ENCODE measurements at places on chromosomes 1 and 21.
A peak's percentile ranks its signal among the peaks of the same experiment; 100 is the strongest.

GRCh38 chr1:116997066-116997465 lies 4.5 kb upstream of the CD101 start:
- DNase-seq: no peak

GRCh38 chr1:1550591-1551432 lies 10.4 kb upstream of the TMEM240 start:
- no peak for DNase-seq

GRCh38 chr1:94284476-94284875 lies 47.1 kb upstream of the ARHGAP29 start:
- DNase-seq: peak; percentile 37

DNA sequence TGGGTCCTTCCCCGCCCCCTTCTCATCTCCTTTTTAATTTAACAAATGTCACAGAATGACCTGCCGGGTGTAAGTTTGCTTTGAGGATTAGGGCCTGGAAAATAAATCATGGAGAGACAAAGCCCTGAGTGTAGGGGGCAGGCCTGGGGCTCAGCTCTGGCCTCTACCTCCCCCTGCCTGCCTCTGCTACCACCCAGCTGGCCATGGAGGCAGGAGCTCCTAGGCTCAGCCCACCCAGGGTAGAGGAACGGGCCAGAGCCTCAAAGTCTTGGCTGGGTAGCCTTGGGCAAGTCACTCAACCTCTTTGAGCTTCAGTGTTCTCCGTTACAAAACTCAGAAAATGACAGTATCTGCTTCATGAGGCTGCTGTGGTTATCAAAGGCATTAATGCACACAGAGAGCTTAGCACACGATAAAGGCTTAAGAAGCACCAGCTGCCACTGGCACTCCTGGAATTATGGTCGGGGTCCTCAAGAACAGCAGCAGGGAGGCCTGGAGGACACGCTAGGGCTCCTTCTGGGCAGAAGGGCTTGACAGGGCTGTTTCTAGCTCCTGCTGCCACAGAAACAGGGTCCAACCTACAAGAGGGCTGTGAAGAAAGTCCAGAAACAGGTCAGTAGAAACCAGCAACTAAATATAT lies 39.0 kb downstream of the LRP8 start:
- no peak for DNase-seq

DNA sequence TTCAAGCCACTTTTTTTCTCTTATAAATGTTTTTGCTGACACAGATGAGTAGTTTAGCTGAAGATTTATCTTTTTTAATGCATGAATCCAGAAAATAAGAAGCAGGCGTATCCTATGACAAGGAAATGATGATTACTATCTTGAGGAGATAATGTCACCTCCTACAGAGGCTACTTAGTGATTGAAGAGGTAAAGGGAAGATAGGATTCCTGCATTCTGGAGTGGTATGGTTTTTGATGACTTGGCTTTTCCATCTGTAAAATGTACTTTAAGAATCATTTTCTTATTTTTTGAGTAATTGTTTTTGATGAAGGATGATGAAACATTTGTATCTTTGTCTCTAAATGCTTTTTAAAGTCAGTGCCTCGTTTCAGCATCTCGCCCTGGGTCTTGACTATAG lies 122.9 kb downstream of the SPATA46 start:
- DNase-seq: no peak

DNA sequence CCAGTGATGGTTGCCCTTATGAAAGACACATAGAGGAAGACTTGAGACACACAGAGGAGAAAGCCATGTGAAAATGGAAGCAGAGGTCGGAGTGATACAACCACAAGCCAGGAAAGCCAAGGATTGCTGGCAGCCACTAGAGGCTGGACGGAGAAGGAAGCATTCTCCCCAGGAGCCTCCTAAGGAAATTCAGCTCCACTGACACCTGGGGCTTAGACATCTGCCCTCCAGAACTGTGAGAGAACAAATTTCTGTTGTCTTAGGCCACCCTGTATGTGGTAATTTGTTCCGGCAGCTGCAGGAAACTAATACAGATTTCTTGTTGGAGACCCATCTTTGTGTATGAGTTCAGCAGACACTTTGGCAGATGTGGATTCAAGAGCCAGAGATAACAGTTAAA lies 126.9 kb upstream of the ATP1A1 start:
- DNase-seq: no peak

- no peak for DNase-seq
Measured at GRCh38 chr1:56397811-56398231, 181.5 kb downstream of the PLPP3 start.

DNA sequence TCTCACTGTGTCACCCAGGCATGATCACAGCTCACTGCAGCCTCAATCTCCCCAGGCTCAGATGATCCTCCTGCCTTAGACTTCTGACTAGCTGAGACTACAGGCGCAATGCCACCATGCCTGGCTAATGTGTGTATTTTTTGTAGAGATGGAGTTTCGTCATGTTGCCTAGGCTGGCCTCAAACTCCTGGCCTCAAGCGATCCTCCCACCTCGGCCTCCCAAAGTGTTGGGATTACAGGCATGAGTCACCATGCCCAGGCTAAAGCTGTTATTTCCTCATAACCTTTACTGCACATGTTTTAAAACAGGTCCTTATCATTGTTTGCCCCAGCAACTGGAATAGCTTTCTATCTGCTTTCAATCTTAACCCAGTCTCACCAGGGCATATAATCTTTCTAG lies 2.9 kb downstream of the SARS1 start:
- no peak for DNase-seq

- DNase-seq: no peak
Measured at GRCh38 chr1:172185996-172186395, 234.5 kb upstream of the C1orf105 start.

- DNase-seq: peak; percentile 14
Measured at GRCh38 chr1:14345946-14346550, 252.4 kb upstream of the KAZN start.

GRCh38 chr1:160098852-160099561 lies 588 bp upstream of the IGSF8 start:
- DNase-seq: peak; percentile 97

DNA sequence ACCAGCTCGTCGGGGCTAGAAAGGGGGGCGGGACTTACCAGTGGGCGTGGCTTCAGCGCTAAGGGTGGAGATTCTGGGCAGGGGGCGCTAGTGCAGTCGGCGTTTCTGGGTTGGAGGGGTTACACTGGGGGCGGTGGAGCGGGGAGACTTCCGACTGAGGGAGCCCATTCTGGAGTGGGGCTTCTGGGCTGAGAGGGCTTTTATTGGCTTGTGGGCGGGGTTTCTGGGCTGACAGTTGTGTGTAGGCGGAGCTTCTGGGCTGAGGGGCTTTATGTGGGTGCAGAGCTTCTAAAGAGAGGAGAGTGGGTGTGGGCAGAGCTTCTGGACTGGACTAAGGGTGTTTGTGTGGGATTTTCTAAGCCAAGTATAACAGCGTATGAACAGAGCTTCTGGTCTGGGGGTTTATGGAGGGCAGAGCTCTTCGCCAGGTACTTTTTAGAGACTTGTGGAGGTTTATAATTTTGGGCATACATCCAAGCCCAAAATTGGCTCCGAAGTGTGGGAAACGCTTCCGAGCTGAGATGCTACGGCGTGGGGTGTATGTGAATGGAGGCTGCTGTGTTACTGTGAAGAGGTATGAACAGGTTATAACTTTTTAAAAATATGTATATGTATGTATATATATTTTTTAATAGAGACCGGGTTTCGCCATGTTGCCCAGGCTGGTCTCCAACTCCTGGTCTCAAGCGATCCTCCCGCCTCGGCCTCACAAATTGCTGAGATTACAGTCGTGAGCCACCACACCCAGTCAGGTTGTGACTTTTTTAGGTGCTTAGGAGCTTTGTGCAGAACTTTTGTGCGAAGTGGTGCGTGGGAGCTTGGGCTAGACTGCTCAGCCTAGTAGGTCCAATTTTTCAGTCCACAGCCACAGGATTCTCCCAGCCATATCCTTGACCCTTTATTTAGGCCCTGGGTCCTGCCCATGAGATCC lies 825 bp downstream of the TMEM39B start:
- no peak for DNase-seq

- DNase-seq: no peak
Measured at GRCh38 chr1:159185121-159185520, 13.7 kb downstream of the CADM3 start.

DNA sequence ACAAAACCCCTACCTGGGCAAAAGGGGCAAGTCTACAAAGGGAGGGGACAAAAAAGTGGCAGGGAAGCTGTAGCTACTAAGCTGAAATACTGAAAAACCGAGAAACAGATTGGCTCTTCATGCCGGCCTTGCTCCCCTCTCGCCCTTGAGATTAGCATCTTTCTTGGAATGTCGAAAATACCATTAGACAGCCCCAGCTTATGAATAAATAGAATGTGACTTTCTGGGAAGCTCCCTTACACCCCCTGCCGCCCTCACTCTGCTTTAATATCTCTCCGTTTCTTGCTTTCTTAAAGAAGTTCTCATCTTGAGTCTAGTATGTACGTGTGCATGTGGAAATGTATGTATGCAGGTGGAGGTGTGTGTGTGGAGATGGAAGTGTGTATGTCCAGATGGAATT lies 14.1 kb downstream of the TRAF3IP3 start:
- DNase-seq: no peak

DNA sequence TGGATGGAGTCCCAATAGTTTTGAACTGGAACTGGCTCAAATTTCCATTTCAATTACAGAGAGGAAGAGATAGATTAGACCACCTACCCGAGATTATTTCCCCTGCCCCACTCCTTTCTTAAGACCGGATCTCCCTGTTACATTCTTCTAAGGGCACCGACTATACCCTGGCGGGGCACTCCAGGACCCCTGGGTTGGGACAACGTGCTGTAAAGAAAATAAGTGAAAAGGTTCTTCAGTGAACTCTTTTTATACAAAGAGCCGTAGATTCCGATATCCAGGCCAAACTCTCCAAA lies 6.7 kb downstream of the NR5A2 start:
- no peak for DNase-seq
